Spinal cord (tissue), 10 donors: ENCODE measurements at places on chromosomes 11 and 22. TPM values are rescaled to one million over a fixed set of nuclear protein-coding genes. Genes with fewer than 3 reads are reported as not detected.

The PICK1 gene
- 21.7 TPM for total RNA-seq

The FXYD6 gene
- total RNA-seq: 253 TPM

The FGF4 gene
- total RNA-seq: not detected

DNA sequence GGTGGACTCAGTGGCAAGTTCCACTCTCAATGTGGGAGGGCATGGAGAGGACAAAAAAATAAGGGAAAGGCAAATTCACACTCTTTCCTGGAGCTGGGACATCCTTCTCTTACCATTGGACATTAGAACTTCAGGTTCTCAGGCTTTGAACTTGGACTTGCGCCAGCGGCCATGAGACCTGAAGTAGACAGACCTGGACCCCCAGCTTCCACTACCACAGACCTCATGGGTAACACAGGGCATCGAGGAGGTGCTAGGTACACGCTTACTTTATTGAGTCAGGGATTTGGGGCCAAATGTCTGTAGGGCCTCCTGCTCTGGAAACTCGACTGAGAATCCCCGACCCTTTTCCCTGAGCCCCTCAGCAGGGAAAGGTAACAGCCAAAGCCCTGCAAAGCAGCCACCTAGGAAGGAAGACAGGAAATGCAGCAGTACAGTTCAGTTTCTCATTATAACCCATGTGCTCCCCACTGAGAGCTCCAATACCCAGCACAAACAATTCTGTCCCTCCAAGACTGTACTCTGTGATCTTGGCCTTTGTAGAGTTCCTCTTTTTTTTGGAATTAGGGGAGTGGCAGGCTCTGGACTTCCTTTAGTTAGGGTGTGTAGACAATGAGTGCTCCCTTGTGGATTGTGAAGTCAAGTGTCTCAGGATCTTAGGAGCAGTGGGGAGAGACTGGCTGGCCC lies 5.7 kb downstream of the CHRNA10 start:
- no peak for DNase-seq

DNA sequence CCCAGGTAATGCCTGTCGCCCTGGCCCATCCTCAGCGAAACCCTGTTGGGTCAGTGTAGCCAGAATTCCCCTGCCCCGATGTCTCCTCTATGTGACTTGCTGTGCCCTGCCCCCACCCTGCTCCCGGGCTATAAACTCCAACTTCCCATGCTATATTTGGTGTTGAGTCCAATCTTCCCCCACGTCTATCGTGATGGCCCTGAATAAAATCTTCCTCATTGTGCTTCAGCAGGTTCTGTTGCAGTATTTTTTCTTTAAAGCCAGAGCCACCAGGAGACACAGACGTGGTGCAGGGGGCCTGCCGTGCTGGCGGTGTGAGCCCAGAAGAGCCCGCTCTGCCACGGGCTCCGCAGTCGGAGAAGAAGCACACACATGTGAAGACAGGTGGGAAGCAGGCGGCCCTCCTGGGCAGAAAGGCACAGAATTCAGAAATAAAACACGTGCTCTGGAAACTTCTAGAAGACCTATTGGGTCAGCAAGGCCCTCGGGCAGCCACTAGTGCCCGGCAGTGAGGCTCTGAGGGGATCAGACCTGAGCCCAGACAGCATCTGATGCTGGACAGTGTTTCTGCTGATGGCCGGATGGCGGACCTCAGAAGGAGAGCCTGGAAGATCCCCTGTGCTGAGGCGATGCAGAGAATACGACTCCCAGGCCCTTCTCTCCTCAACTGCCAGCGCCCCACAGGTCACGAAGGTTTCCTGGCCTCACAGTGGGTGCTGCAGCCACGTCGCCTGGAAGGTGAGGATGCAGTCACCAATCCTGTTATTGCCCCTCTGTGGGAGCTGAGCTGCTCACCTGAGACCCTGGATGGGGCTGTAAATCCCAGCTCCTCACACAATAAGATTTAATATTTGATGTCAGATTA lies 501.9 kb downstream of the BRD1 start:
- DNase-seq: no peak

- DNase-seq: no peak
Observed at GRCh38 chr11:92727123-92727522, 242.3 kb upstream of the MTNR1B start.

- DNase-seq: no peak
Observed at GRCh38 chr11:8067929-8068575, 13.0 kb upstream of the TUB start.

DNA sequence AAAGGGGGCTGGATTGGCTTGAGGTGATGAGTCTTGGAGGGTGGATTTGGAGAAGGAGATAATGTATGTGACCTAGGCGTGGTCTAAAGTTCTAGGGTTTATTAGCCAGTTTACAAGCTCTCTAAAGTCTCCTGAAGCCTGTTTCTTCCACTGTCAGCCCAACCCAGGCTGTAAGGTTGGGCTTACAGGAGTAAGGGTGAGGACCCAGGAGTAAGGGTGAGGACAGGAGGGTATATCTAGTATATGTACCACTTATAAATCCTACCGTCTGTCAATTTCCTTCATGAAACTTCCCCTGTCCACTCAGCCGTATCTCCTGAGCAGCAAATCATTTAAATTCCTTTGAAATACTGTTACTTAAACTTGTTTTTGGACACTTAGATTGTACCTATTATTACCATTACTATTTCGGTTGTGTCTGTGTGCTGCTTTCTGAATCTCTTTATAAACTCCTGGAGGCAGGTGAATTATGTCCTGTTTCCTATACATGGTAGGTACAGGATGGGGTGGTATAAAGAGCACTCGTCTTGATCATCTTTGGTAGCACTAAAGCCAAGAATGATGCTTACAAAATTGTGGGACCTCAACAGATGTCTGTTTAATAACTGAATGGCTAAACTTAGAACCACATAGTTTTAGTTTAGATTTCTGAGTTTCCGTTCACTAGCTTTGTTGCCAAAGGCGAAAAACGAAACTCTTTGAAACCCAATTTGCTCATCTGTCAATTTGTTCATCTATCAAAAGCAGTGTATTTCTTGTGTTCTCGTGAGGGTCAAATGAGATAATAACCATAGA lies 192.0 kb downstream of the GRIK4 start:
- DNase-seq: no peak

DNA sequence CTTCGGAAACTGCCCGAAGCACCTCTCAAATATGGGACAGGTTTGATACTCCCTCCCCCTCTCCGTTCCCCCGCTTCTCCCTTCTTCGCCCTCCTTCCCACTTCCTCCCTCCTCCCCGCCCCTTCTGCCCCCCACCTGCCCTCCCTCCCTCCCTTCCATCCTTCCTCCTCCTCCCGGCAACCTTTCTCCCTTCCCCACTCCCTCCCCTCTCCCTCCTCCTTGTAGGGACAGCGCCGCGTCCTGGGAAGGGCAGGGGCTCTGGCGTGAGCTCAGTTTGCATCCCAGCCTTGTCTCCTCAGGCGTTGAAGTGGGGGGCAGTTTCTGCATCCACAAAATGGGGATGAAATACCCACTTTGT lies 6.1 kb upstream of the NFAM1 start:
- no peak for DNase-seq

GRCh38 chr11:76610871-76611475 lies 59.6 kb downstream of the LRRC32 start:
- peak; percentile 15 for DNase-seq

- no peak for DNase-seq
Observed at GRCh38 chr11:115741376-115742107, 237.3 kb upstream of the CADM1 start.

- no peak for DNase-seq
Observed at GRCh38 chr11:7775689-7776088, 21.1 kb downstream of the OR5P2 start.

DNA sequence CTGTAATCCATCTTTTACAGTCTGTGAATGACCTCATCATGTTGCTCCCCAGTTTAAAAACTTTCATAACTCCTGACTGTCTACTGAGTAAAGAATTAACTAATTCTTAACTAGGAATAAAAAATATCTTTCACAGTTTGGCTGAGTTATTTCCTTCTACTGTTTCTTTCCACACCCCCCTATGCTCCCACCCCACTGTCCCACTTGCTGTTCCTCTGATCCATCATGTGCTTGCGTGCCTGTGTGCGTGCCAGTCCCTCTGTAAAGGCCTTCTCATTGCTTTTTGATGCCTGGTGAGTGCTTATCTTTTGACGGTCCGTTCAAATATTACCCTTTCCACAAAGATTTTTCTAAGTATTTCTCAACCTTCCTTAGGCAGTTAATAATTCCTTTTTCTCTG lies 55.6 kb downstream of the ATG16L2 start:
- DNase-seq: no peak

DNA sequence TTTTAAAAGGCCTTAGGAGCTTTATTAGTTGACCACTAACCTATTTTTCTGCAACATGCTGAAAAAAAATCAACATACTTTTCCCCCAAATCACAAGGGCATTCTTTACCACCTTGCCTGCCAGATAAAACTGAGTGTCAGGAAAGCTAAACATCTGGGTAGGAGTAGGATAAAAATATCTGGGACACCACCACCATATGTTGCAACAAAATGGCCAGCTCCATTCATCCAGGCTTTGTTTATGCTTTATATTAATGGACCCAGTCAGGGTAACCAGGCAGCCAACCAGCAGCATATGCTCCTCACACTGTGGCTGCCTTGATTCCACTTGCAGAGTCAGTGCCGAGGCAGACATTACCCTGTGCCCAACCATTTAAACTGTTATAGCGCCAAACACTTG lies 1024.5 kb downstream of the LRRC4C start:
- DNase-seq: no peak

DNA sequence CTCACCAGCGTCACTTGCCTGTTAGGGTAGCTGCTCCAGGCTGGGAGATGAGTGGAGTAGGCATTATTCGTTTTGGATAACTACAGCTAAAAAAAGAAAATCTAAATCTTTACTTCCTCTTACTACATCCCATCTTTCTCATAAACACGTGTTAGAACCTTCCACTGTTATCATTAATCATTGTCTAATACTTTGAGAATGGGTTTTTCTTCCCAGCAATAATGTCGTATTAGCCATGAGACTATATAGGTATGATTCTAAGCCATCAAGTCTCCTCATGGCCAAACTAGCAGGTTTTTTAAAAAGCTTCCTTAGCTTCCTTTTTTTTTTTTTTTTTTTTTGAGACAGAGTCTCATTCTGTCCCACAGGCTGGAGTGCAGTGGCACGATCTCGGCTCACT lies 3.9 kb upstream of the TEF start:
- DNase-seq: no peak

DNA sequence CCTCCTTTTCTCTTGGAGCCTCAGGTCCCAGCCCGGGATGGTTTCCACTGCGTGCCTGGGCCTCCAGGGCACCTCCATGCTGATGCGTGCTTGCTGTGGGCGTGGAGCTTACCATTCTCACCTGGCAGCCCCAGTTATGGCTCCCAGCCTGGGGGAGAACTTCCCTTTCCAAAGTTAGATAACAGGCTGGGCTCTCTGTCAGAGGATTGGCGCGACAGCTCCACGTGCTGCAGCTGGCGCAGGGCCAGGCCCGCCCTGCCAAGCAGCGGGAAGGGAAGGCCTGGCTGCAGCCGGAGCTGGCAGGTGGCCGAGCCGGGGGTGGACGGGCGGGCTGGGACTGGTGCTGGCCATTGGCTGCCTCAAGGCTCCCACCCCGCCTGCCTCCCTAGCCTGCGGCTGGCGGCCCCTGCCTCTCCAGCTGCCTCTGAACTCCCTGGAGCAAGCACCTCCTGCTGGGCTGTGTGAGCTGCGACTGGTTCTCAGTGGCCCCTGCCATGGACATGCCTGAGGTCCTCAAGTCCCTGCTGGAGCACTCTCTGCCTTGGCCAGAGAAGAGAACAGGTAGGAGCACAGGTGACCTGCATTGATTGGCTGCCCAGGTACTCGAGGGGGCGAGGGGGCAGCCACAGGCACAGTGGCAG lies 14.6 kb upstream of the TEF start:
- peak; percentile 75 for DNase-seq

DNA sequence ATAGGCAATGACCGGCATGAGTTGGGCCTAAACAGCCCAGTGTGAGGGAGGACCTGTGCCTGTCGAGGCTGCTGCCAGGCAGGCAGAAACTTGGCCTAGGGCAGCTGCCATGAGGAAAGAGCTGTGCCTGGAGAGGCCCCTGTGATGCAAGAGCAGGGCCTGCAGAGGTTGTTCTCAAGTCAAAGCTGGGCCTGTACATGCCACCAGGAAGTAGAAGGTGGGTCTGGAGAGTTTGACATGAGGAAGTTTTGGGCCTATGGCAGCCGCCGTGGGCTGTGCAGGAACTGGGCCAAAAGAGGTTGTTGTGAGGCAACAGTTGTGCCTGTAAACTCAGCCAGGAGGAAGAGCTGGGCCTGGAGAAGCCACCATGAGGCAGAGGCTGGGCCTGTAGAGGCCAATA lies 43.2 kb downstream of the OR4C45 start:
- DNase-seq: no peak

DNA sequence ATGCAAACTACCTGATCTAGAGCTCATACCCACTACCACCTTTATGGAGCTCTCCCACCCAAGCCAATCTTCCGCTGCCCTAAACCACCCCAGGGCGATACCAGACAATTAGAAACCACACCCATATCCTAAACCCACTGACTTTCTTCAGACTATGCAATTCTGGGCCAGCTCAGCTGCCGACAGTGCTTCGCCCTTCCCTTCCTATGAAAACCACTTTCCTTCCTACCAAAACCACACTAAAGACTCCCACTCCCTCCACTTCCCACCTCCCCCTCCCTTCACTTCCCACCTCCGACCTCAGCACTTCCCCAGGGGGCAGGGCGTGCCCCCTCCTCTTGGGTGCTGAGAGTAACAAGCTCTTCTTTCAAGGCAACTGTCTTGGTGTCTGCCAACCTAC lies 25.1 kb downstream of the B3GAT1 start:
- no peak for DNase-seq

GRCh38 chr11:60913793-60914632 lies at the start of gene TMEM109:
Gene TMEM109 (plus strand): TSS chr11:60914158. CDS start chr11:60919694, 5,536 bp downstream.
- DNase-seq: peak; percentile 89

DNA sequence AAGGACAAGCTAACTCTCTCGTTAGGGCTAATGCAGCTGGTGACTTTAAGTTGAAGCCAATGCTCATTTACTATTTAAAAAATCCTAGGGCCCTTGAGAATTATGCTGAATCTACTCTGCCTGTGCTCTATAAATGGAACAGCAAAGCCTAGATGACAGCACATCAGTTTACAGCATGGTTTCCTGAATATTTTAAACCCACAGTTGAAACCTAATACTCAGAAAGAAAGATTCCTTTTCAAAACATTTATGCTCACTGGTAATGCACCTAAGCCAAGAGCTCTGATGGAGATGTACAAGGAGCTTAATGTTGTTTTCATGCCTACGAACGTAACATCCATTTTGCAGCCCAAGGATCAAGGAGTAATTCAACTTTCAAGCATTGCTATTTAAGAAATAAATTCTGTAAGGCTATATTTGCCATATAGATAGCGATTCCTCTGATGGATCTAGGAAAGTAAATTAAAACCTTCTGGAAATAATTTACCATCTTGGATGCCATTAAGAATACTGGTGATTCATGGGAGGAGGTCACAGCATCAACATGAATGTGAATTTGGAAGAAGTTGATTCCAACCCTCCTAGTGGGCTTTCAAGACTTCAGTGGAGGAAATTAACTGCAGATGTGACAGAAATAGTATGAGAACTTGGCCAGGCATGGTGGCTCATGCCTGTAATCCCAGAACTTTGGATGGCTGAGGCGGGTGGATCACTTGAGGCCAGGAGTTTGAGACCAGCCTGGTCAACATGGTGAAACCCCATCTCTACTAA lies 14.5 kb downstream of the XNDC1N start:
- DNase-seq: no peak
